ENCODE measurements at places on chromosomes 16 and 17.

DNA sequence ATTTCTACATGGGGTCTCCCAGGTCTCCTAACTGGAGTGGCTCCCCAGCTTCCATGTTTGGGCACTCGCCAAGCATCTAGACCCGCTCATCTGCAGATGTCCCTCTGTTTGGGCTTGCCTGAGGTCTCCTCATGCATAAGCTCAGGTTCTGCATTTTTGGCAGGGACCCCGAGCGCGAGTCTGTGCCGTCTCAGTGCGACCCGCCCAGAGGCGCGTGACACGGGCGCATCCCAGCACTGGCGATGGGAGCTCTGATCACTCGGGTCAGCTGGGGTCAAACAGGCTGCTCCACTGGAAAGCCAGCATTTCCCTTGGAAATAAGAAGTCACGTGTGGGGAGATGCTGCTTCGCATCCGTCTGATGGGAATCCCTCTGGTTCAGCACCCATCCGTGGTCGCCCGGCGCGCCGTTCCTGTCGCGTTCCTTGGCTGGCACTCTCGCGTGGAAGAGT is 56.9 kb upstream of the FASN start:
- DNase-seq, result no peak

- DNase-seq, result no peak
Observed at GRCh38 chr17:56832446-56832845, 1.3 kb downstream of the C17orf67 start.

- DNase-seq, result no peak
Observed at GRCh38 chr16:88911136-88911945, 44.9 kb upstream of the PABPN1L start.

DNA sequence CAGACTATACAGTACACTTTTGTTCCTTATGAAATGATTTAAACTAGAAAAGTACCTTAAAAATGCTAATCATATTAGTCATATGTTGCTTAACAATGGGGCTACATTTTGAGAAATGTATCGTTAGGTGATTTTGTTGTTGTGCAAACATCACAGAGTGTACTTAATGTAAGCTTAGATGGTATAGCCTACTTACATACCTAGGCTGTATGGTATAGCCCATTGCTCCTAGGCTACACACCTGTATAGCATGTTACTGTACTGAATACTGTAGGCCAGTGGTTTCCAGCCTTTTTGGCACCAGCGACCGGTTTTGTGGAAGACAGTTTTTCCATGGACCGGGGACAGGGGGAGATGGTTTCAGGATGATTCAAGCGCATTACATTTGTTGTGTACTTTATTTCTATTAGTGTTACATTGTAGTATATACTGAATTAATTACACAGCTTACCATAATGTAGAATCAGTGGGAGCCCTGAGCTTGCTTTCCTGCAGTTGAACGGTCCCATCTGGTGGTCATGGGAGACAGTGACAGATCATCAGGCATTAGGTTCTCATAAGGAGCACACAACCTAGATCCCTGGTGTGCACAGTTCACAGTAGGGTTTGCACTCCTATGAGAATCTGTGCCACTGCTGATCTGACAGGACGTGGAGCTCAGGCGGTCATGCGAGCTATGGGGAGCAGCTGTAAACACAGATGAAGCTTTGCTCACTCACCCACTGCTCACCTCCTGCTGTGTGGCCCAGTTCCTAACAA is 35.0 kb upstream of the MRC2 start:
- no peak for DNase-seq

- DNase-seq, result no peak
Observed at GRCh38 chr17:17765359-17766076, 71.3 kb downstream of the SREBF1 start.

Measured in NCI-H1105 (cell line).